ENCODE measurements at places on chromosomes 12 and 14.

DNA sequence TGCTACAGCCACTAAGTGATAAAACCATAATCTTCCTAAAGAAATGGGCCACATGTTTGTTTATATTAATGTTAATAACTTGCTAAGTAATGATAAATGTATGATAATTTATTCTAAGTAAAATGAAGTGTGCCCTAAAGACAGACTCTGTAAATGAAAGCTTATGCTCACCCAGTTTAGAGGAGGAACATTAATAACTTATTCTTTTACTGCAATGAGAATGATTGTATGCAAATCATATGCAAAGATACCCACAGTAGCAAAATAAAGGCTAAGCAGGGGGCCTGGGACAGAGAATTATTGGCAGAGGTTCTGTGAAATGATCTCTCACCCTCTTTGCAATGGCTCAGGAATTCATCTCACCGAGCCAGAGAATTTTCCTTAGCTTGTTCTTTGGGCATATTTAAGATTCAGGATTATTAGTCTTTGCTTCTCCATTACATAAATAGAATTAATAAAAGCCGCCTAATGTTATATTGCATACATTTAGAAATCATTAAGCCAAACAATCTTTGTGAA lies 75.9 kb downstream of the TMEM132D start:
- DNase-seq: no peak

DNA sequence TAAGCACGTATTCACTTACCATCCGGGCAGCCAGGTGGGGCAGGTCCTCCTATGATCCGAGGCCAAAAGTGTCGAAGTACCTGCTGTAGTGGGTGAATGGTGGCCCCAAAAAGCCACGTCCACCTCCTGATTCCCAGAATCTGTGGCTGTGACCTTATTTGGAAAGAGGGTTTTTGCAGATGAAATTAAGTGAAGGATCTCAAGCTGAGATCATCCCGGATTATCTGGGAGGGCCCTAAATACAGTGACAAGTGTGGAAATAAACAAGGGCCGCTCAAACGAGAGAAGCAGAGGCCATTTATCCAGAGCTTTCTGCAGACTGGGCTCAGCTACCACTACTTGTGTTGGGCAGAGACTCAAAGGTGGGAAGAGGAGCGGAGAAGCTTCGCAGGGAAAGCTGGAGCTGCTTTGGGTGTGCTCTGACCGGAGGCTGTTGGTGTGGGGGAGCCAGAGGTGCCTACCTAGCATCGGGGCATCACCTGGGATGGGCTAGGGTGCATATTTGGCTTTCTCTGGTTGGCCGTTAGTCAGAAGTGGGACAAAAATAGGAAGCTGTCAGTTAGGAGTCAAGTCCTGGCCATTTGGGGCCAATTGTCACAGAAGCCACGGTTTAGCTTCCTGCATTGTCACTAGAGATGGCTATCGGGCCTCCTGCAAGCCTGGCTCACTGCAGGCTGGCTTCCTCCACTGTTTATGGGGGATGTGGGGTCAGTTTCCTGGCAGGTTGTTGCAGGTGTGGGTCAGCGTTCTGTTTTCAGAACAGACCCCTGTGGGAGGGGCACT lies 27.8 kb upstream of the DLK1 start:
- DNase-seq: no peak

GRCh38 chr12:53974084-53975063 lies at the start of gene HOTAIR:
HOTAIR (minus strand) TSS chr12:53974954.
- no peak for DNase-seq

GRCh38 chr12:22334410-22335100 lies at the start of gene ST8SIA1:
ST8SIA1 (minus strand) TSS chr12:22334707; CDS start chr12:22334232, 475 bp downstream.
- DNase-seq: peak; percentile 50

DNA sequence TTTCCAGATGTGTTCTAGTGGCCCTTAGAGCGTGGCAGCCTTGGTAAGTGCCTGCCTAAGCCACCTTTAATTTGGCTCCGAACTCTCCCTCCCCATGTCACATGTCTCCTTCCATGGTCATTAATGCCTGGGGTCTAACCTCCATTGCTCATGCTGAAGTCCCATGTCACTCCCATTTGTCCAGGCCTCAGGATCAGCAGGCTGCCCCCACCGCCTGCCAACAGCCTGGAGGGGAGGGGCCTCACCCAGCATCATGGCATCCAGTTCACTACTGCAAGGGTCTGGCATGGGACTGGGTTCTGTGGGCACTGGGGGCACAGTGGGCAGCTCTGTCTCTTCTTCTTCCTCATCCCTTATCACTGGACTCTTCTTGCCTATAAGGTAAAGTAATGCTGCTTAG lies 4.4 kb downstream of the MMP19 start:
- DNase-seq: no peak

- no peak for DNase-seq
Measured at GRCh38 chr14:97218274-97218673, 421.1 kb downstream of the VRK1 start.

DNA sequence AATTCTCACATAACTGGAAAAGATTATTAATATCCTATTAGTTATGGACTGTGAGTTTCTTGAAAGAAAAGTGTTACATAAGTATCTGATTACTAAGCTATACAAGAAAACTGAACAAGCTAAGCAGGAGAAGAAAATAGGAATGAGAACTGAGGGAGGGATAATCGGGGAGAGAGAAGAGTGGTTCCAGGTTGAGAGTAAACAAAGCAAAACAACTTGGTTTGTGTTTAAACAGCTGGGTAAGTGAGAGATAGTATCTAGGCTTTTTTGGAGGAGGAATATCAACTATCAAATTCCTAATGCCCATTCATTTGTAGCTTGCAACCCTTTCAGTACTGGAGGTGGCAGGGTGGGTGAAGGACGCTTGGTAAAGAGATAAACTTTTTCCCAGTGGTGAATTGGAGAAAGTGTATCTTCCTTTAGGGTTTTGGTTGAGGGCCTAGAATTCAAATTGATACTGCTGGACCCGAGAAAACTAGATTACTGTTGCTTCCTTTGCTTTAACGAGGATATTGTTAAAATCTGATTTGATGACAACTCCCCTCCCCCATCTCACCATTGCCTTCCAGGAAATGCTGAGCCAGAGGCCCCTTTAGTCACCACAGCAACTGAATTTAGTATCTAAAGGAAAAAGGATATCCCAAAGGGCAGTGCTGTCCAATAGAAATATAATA lies 2.0 kb upstream of the SLC2A3 start:
- DNase-seq: no peak

DNA sequence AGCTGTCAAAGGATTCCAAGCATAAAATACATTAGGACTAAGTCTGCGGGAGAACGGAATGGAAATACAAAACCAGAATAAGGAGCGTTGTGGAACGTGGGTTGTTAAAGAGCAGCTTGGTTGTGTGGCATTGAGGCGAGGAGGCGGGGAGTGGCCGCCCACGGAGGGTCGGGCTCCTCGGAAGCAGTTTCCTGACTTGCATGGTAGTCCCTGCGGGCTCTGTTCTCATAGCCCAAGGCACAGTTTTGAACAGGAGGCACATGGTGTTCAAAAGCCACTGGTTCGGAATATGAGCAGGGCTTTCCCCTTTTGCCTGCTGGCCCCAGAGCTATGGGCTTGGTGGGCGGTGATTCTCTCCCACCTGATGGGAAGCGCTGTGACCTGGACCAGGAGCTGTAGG lies 12.2 kb downstream of the DDX51 start:
- no peak for DNase-seq

- no peak for DNase-seq
Measured at GRCh38 chr14:56686416-56686815, 106.8 kb downstream of the TMEM260 start.

DNA sequence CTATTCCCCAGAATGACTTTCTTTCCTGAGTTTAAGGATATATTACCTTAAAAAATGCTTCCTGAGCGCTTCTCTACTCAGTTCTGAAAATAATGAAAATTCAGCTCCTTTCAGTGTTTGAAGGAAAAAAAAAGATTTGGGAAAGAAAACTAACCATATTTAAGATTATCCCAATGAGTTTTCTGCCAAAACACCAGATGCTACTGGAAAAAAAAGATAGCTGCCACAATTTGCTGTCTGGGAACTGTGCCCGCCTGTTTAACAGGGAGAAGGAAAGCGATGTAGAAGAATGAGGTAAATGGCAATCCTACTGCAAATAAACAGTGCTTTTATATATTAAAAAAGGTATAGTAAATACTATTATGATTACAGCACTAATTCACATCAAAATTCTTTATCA lies 367.6 kb upstream of the PRICKLE1 start:
- DNase-seq: no peak

- no peak for DNase-seq
Measured at GRCh38 chr12:46556105-46556559, 183.6 kb upstream of the SLC38A2 start.

DNA sequence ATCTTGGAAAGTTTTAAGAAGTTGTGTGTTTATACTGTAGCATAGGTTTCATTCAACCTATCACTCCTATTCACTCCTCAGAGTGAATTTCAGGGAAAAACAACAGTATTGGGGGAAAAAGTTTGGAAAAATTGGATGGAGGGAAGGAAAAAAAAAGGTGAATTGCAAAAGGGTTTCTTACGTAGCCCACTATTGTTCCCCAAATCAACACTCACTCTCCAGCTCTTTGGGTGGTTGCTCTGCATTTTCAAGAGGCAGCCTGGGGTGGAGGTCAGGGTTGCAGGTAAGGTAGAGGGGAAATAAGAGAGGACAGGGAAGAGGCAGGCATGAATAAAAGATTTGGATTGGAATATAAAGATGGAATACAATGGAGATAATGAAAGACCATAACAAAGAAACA lies 42.3 kb downstream of the BORCS5 start:
- DNase-seq: no peak

DNA sequence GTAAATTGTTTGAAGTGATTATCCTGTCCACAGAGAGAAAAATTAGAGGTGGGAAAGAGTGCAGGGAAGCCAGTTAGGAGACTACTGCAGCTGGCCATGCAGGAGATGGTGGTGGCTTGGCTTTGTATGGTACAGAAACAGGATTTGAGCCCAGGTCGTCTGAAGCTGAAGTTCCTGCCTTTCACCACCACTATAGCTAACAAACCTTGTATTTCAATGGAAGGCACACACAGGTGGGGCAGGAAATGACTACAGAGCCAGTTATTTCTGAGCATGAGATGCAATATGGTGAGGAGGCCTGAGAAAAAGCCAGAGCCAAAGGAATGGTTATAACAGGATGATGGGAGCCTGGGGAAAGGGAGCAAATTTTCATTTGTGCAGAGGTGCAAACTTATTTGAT lies 103.9 kb downstream of the BTG1 start:
- DNase-seq: no peak

DNA sequence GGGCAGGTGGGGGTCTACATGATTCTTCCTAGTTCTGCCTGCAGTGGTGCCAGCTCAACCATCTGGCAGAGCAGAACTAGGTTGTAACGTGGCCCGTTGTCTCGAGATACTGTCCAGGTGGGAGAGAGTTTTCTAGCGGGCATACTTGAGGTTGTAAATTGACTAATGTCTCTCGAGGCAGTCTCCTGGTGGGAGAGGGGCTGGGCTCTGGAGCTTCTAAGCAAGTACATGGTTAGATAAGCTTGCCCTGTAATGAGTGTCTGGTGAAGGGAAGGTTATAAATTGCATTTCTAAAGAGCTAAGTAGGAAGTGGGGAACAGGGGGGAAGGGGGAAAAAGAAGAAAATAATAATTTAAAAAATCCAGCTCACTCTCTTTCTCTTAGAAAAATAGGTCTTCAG lies 18.1 kb downstream of the BDKRB1 start:
- no peak for DNase-seq

GRCh38 chr12:71787580-71787979 lies 32.9 kb downstream of the RAB21 start:
- DNase-seq: no peak

- DNase-seq: no peak
Measured at GRCh38 chr12:15928870-15929571, 17.9 kb downstream of the DERA start.

GRCh38 chr14:73286598-73286997 lies 49.3 kb downstream of the PAPLN start:
- DNase-seq: no peak

GRCh38 chr12:92079054-92079385 lies 66.6 kb downstream of the BTG1 start:
- DNase-seq: no peak

- DNase-seq: no peak
Measured at GRCh38 chr14:21160061-21160610, 4.3 kb upstream of the OR5AU1 start.

DNA sequence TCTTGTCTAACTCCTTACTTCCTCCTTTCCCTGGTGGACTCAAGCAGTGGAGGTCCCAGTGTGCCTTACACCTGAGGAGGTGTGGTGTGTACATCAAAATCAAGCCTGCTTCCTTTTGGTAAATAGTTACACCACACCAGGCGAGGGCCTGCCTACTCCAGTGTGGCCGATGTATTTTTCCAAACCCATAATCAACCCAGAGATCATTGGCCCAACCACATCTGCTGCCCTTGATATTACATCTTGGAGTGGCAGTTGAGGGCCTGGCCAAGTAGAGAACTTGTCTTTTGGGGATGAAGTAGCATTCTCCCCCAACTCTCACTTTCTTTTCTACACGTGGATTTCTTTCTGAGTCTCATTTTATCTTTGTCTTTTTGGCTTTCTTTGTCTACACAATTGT lies 187.4 kb downstream of the EFCAB11 start:
- no peak for DNase-seq

DNA sequence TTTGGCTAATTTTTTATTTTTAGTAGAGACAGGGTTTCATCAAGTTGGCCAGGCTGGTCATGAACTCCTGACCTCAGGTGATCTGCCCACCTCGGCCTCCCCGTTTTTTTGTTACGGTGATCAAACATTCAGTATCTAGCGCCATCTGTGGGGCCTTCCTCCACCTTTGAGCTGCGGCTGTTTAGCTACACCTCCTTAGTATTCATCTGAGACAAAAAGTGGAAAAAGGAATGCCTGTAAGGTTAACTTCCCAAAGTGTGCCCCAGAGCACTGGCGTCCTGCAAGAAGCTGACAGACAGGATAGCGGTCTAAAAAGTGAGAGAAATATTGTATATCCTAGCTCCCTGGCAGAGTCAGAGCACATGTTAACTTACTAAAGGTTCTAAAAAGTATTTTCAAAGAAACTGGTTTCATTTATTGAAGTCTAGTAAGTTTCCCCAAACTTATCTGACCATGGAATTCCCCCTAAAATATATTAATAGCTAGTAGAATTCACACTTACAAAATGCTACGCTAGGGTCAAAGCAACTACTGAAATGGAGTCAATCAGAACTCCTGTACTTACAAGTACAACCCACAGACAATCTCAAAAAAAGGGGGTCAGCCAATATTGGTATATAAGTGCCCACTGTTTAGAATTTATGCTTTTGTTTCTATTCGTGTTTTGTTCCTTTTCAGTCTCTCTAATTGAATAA lies 59.1 kb downstream of the DUSP16 start:
- no peak for DNase-seq

GRCh38 chr12:32983332-32983731 lies 86.8 kb upstream of the PKP2 start:
- no peak for DNase-seq

DNA sequence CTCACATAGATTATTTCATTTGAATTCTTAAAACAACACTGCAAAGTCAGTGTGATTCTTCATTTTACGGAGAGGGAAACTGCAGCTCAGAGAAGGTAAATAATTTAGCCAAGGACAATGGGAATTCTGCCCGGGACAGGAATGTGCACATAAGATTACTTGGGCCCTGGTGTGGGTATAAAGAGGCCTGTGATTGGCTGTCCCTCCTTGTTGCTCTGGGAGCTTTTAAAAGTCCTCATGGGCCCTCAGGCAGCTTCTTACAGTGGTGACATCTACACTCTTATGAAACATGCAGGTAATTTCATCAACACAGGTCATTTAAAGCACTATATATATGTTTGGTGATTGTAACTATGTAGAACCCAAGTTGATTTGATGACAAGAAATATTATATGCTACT lies 100.3 kb downstream of the ESR2 start:
- no peak for DNase-seq
